ENCODE measurements at places on chromosomes 11 and 22. TPM values are rescaled to one million over a fixed set of nuclear protein-coding genes. Genes with fewer than 3 reads are reported as not detected.

TBX1 gene
- total RNA-seq, result 38.6 TPM

TRIM22 gene
- 30.5 TPM for total RNA-seq

OR4D10 gene
- total RNA-seq, result not detected

BCO2 gene
- total RNA-seq, result 1.1 TPM

OR5P2 gene
- total RNA-seq, result not detected

All from dermis lymphatic vessel endothelial cell (primary cell).